CD8-positive, alpha-beta T cell (primary cell): ENCODE measurements at places on chromosomes 6 and 20. TPM values are rescaled to one million over a fixed set of nuclear protein-coding genes. Genes with fewer than 3 reads are reported as not detected.

HSP90AB1 gene
- 561 TPM for total RNA-seq

SAMD10 gene
- 8.6 TPM for total RNA-seq

GGT7 gene
- total RNA-seq = 26.4 TPM

DPPA5 gene
- total RNA-seq = not detected

C2 gene
- 1.4 TPM for total RNA-seq

NNAT gene
- not detected for total RNA-seq

SUMO4 gene
- total RNA-seq = 5.4 TPM
